ENCODE measurements at places on chromosomes 2 and 18.

DNA sequence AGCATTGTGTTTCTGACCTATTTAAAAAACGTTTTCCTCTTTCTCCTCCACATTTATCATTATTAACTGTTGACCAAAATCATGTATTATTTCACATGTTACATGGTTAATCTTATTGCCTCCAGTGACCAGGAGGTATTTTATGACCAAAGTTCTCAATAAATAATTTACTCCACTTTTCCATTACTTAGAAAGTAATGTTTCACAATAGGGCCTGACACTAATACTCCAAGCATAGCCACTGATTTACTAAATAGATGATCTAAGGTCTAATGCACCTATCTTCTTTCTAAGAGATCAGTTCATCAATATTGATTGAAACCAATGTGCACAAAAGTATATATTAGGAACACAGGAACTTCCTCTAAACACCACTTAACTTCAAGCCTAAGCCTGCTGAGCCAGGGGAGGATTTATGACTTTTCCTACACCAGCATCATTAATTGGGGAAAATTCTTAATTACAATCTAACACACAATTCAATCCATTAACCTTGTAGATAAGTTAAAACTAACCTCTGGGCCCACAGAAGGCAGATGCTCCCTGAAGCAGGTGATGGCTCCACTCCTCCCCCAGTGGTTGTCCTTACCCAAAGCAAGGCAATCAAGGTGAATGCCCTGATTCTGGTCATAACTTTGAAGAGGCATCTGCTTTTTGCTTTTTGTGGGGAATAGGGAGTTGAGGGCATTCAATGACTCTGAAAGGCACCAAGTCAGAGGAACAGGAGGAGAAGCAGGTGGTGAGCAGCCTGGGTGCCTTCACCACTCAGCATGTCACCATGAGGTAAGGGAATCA is 33.9 kb downstream of the RBMS1 start:
- no peak for DNase-seq

GRCh38 chr18:51072586-51073313 is 42.7 kb downstream of the SMAD4 start:
- peak; percentile 73 for DNase-seq

GRCh38 chr2:181394741-181395437 is 62.3 kb upstream of the ITGA4 start:
- DNase-seq, result no peak

GRCh38 chr2:119064567-119064966 is 94.0 kb downstream of the C1QL2 start:
- no peak for DNase-seq

- peak; percentile 96 for DNase-seq
These were observed 55.9 kb downstream of the LYPD6B start for GRCh38 chr2:149094217-149095015.

DNA sequence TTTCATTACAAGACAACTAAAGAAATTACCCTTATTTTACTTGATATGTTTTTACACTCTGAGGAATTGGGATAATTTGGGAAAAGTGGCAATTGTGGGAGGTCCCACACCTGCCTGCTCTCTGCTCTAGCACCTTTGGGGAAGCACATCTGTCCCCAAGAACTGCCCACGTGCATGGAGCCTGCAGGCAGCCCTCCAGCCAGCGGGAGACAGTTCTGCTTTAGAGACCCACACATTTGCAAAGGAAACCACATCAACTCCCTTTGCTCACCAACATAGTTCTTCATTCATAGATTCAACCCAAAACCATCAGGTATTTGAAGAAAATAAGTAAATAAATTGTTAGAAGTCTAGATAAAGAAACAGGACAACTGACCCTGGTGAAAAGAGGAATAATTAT is 239.9 kb upstream of the ID2 start:
- DNase-seq, result no peak

- DNase-seq, result no peak
These were observed 60.8 kb downstream of the KYNU start for GRCh38 chr2:142938240-142938639.

DNA sequence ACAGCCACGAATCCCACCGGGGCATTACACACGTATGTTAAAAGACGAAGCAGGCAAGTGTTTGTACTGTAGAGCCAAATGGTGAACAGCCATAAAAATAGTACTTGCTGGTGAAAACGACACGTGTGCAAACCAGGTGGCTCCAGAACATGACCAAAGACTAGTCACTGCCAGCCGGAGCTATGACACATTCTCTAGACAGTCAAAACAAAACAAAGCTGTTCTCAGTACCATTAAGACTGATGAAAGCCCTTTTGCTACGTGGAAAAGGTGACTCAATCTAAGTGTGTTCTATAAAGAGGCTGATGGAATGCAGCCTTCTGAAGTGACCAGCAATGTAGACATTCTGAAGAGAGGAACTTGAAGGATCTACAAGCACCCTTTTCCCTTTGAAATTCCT is 367.7 kb upstream of the NETO1 start:
- DNase-seq, result peak; percentile 80

- no peak for DNase-seq
These were observed 181.1 kb upstream of the DPP10 start for GRCh38 chr2:114261366-114261765.

DNA sequence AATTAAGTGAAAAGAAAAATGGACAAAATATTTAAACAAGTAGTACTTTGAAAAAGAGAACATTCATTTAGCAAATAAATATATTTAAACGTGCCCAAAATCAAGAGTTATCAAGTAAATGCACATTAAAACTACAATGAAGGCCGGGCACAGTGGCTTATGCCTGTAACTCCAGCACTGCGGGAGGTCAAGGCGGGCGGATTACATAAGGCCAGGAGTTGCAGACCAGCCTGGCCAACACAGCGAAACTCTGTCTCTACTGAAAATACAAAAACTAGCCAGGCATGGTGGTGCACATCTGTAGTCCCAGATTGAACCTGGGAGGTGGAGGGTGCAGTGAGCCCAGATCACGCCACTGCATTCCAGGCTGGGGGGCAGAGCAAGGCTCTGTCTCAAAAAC is 9.8 kb downstream of the STAM2 start:
- DNase-seq, result no peak

- peak; percentile 45 for DNase-seq
These were observed 51.5 kb upstream of the PHLPP1 start for GRCh38 chr18:62663731-62664336.

DNA sequence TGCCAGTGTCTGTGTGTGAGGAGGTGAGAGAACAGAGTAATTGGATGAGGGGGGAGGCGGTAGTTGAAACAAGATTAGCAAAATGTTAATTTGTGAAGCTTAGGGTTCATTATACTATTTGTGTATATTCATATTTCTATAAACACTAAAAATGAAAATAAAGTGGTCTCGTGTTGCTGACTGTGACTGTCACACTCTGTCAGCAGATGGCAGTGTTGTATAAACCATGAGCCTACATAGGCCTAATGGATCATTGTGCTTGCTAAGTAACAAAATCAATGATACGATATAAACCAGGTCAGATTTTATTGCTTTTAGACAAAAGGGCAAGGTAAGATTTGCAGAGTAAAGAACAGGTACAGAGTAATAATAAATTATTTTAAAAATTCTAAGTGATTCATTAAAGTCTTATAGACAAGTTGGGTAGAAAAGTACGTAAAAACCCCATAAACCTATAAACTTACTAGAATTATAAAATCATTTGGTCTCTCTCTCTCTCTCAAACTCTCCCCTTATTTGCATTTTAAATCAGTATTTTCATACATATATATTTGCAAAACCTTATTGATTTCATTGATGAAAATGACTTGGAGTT is 182.7 kb downstream of the RPIA start:
- peak; percentile 28 for DNase-seq

- peak; percentile 91 for DNase-seq
These were observed 43.1 kb upstream of the PTH2R start for GRCh38 chr2:208363485-208363884.

GRCh38 chr18:2138552-2138951 is 432.8 kb downstream of the METTL4 start:
- DNase-seq, result no peak
